Kidney capillary endothelial cell (primary cell): ENCODE measurements at places on chromosomes 2 and 18.

GRCh38 chr2:35454966-35455638 is 900.5 kb upstream of the CRIM1 start:
- peak; percentile 3 for DNase-seq

GRCh38 chr2:49224426-49225010 is 70.2 kb upstream of the FSHR start:
- DNase-seq, result no peak

DNA sequence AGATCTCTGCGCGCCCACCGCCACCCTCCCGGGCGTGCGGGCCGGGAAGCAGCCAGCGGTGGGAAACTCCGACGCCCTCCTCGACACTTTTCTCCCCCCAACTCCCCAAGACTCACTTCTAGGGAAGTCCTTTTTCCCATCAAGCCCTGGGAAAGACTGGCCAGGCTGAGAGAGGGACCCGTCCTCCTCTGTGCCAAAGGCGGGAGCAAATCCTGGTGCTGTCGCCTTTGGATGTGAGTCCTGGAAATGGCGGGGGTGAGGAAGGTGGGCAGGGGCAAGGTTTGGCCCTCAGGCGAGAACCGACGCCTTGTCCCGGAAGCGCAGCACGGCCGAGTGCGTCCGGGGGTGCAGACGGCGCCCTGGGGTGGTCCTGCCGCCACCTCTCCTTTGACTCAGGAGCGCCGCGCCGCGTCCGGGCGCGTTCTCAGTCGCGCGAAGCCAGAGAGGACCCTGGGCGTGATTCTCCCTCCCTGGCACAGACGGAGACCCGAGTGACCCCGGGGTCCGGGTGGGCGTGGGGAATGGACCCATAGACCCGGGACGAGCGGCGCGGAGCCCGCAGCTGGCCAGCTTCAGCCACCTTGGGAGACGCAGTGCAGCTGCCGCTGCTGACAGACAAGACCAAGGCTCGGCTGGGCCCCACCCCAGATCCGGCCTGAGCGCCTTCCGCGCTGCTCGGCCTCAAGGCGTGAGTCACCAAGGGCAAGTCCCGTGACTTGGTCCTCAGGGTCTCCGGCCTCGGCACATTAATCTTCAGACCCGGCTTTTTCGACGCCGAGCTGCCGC is 3.5 kb upstream of the LBX2 start:
- DNase-seq, result peak; percentile 88

DNA sequence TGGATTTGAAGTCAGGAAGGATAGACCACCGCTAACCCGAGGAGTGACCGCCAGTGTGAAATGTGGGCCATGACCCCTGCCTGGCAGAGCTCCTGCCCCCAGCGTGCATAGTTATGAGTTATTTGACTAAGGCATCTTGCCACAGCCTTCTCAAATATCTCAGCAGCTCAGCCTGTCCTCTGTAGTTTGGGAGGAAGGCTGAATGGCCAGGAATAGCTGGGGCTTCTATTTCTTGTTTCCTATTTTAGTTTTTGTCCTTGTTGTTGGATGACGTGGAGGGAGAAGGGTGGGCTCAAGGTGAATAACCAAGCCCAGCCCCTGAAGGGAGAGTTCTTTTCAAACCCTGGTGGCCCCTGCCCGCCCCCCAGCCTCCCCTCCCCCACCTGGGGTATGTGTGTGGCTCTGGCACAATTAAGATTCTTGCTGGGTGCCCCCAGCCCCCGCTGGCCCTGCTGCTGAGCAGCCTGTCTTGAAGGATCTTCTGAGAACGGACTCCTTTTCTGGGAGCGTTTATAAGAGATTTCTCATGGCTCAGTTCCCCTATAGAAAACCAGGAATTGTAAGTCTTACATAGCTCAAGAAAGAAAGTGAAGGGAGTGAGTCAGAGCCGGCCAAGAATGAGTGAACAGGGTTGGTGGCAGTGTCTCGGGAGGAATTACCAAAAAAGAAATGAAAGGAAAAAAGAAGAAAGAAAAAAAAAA is 157.4 kb downstream of the GLI2 start:
- DNase-seq, result no peak

DNA sequence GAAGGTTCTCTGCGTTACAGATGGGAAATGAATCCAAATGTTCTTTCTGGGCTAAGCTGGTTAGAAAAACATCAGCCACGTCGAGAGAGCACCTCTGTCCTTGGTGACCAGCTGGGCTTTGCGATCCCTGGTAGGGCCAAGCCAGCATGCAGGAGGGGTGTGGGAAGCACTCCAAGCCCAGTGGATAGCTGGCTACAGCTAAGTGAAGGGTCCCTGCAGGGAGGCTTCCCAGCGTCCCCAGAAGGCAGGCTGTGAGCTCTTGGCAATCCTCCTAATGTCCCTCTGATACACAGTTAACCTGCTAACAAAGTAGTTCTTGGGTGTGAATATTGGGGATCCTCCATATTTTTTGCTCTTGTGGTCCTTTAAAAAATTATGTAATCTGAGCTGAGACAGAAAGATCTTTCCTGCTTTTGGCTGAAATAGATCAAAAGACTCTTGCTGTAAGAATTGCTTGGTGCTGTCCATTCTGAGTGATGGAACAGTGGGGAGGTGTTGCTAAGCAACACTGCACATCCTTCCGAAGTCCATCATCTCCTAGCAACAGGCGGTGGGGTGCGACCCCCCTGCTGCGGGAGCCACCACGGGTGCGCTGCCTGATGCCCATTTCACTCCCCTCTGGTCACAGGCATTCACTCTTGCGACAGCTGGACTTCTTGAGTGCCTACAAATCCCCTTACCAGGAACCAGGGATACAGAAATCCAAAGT is 88.5 kb upstream of the UXS1 start:
- no peak for DNase-seq

DNA sequence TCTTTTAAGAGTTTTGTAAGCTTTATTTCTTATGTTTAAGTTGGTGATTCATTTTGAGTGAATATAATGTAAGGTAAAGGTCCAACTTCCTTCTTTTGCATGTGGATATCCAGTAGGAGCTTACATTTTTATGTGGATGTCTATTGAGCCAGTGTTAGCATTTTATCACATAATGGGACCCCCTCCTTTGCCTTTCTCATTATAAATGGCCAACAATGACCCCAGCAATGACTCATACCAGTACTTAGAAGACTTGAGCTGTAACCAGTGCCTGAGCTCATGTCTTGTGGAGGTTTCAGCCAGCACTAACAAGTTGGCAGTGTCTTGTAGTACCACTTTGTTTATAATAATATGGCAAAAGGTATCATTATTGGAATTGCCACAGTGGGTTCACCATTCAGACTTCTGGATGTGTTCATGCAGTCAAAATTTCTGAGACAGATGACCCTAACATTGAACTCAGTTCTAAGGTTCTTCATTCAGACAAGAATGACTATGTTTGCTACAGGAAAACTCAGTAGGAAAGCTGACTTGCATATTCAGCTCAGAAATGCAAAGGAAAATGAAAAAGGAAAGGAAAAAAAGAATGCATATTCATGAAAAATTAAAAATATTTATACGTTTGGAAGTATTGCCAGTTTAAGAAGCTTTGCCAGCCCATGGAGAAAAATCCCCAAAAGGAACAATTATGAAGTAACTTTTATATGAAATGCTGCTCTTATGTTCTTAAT is 41.0 kb downstream of the CDKL4 start:
- peak; percentile 2 for DNase-seq

DNA sequence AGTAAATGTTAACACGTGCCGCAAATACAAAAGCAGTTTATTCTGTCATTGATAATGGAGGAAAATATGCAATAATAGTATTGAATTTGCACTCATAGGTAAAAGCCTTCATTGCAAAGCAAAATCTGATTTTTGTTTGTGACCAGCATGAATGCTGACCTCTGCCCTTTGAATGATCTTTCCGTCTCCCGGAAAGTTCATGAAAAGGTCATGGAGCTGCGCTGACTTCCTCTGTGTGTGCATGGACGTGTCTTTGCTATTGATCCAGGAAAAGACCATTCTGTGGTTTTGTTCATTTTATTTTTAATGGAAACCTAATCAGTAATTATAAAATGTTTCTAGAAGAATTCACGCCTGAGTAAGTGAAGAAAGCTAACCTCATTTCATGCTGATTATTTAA is 320.0 kb downstream of the MTX2 start:
- no peak for DNase-seq

DNA sequence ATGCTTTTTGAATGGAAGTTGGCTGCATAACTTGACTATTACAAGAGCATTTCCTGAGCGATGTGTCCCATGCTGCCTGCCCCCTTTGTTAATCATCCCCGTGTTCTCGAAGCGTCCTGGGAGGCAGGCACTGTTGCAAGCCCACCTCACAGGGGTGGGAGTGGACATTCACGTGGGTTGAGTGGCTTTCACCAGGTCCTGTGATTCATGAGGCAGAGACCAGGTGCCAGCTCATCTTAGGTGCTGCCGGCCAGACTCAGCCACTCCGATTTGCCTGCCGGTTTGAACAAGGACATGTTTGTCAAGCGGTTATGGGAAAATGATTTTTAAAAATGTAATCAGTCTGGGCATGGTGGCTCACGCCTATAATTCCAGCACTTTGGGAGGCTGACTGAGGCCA is 112.5 kb downstream of the ZNF532 start:
- no peak for DNase-seq

- DNase-seq, result no peak
These were observed 657 bp downstream of the ATP8B1 start for GRCh38 chr18:57802213-57803102.

DNA sequence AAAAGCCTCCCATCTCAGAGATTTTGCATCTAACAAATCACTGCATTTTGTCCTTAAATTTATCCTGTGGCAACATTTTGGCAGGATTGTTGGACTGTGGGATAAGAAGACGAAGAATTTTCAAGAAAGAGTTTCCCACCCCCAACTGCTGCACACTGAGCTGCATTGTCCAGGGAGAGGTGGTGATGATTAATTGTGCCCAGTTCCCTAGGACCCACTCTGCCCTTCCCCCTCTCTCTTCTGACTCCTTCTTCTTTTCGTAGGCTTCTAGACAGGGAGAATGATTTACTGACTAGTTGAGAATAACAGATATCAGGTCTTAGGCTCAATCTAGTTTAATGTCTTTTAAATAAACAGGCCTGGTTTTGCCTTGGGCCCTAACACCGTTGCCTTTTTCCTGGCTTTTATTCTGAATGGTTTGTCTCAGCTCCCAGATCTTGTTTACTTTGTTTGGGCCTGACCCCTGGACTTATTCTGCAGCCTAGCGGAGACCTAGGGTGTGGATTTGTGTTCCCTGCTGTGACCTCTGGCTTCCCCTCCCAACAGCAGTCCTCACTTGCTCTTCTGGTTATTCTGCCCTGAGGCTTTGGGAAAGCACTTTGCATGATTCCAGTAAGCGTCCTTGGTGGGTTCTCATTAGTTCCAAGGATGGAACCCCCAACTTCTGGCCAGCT is 233.3 kb downstream of the INSIG2 start:
- no peak for DNase-seq

DNA sequence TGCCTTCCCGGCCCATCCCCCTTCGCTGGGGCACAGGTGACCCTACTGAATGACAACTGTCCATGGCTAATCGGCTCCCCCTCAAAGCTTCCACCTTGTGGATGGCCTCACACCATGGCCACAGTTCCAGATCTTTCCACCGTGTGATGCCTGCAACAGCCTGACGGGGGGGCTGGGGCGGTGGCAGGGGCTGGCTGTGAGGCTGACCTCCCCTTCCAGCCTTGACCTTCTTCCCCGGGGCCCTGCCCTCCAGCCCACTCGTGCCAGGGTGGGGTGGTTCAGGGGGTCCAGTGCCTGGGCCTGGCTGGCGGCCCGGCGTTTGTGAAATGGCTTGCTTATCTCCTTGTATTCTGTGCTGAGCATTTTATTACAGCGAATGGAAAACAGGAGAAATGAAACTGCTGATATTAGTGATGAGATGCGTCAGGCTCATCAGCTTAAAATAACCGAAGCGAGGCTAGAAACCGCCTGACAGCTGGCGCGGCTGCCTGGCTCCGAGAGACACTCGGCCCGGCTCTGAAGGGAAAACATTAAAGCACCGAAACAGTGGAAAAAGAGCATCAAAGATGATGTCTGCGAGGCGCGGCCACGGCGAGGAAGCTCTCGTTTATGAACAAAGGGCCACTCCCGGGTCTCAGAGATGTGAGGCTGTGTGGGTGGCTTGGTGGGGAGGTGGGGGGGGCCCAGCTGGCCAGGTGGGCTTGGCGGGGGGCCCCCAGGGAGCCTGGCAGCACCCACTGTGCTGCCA is 916 bp upstream of the PDCD1 start:
- no peak for DNase-seq

DNA sequence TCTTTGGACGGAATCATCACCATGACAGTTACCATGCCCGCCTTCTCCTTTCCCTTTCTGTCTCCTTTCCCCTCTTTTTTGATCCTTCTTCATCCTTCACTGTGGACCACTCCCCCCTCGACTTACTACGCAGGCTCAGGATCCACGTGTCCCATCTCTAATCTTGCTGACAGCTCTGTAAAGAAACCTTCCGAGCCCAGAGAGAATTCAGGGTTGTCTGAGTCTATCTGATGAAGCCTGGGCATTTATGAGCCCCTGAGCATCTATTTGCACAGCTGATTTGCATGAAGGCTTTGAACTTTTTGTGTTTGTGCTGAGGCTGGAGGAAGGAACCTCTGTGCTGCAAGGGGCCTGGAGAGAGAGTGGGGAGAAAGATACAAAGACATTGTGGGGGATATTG is 50.7 kb downstream of the CIB4 start:
- DNase-seq, result no peak

GRCh38 chr2:190819840-190820301 is 60.8 kb upstream of the GLS start:
- DNase-seq, result no peak

GRCh38 chr2:219570194-219570923 is 980 bp downstream of the OBSL1 start:
- DNase-seq, result no peak

- no peak for DNase-seq
These were observed 98.6 kb downstream of the CALCRL start for GRCh38 chr2:187349326-187349944.

DNA sequence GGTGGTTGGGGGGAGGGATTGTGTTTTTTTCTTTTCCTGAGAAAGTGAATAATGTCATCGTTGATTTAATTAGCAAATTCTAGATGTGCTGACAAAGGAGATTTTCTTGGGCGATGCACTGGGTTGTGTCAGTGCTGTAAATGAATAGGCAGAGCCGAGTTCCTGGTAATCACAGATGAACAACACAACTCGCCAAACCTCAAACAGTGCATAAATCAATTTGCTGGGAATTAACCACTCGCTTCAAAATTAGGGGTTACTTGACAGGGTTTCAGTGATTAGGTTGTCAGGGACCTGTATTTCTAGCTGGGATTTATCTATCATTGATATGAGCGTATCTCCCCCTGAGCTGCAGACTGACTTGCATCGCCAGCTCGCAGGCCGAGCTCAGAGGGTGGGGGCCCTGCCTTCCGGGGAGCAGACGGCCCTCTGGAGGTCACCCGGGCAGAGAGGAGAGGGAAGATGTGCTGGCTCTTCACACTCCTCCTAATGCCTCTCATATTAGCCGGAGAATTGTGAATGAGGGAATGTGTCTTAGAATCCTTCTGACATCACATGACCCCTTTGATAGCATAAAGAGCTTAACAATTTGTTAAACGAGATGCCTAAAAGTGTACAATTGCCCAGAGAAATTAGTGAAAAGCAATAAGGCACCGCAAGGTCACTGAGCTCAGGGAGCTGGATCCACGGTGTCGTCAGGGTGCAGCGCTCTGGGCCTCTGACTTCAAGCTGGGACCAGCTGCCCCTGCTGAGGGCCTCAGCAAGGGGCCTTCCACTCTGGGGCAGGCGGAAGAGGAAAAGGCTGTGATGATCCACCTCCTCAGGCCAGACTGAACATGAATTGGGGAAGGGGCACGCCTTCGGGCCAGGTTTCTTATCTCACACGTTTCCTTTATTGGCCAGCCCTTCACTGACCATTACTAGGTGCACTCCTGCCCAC is 48.9 kb downstream of the SMIM21 start:
- no peak for DNase-seq

GRCh38 chr18:21363348-21363747 is 121.3 kb downstream of the GREB1L start:
- no peak for DNase-seq
